ENCODE measurements at places on chromosomes 3 and 15.

DNA sequence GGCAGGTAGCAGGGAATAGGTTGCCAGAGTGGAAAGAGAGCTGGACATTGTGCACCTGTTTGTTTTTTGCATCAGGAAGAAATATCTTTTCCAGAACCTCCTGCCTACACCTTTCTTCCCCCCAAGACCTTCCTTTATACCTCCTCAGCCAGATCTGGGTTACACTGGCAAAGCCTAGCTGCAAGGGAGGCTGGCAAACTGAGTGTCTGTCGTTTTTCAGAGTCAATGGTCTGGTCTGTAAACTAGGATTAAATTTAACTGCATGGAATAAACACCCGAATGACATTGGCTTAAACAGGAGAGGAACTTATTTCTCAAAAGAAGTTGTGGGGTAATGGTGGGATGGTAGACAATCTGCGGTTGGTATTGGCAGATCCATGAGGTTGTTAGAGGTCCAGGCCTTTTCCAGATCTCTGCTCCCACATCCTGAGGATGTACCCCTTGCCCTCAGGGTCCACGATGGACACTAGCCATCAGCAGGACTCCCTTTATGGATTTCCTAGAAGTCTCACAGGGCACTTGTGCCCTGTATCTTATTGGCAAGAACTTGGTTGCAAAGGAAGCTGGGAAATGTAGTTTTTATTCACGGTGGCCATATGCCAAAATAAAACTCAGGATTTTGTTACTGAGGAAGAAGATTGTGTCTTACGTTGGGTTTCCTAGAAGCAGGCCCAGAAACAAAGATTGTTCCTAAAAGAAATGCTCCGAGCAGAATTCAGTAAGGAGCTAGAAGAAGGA is 3.2 kb upstream of the RARRES1 start:
- no peak for DNase-seq

GRCh38 chr3:71513081-71513480 is 70.4 kb downstream of the FOXP1 start:
- DNase-seq: no peak

- no peak for DNase-seq
Observed at GRCh38 chr3:54378184-54378583, 255.8 kb downstream of the CACNA2D3 start.

- DNase-seq: no peak
Observed at GRCh38 chr3:41746215-41746614, 215.7 kb downstream of the ULK4 start.

GRCh38 chr3:107441617-107442016 is 64.4 kb downstream of the CCDC54 start:
- no peak for DNase-seq

DNA sequence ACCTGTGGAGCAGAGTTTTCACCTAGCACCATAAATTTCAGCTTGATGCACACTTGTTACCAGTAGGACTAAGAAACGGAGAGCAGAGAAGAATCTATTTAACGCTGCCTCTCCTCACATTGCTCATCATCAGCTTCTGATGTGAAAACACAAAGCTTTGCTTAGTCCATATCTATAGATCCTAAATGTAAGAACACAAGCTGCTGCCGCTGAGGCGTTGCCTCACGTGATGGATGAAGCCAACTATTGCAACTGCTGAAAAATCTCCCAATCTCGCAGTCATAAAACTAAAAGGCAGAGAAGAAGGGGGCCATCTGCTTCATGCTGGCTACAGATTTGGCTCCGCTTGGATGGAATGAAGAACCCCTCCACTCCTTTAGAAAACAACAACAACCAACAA is 42.7 kb downstream of the CADPS start:
- no peak for DNase-seq

- no peak for DNase-seq
Observed at GRCh38 chr15:62832231-62832630, 210.3 kb upstream of the TPM1 start.

DNA sequence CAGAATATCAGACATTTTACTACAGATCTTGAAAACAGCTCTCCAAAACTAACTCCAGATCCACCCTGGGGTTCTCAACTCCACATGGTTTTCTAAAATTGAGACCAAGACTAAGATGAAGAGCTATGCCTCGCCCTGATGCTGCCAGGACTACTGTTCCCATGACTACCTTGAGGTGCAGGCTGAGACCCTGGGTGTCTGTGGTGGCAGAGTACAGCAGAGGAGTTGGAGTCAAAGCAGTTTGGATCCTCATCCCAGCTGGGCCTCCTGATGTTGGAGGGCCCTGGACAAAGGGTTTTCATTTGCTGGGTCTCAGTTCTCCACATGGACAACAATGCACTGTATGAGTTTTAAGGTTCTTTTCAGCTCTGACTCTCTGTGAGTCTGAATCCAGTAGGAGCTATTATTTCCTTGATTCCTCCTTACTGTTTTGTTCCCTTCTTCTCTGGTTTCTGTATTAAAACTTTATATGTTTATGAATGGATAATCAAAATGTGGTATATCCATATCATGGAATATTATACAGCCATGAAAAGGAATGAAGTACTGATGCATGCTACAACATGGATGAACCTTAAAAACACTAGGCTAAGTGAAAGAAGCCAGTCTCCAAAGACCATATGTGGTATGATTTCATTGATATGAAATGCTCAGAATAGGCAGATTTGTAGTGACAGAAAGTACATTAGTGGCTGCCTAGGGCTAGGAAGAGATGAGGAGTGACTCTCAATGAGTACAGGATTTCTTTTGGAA is 93.0 kb downstream of the CPN2 start:
- no peak for DNase-seq

DNA sequence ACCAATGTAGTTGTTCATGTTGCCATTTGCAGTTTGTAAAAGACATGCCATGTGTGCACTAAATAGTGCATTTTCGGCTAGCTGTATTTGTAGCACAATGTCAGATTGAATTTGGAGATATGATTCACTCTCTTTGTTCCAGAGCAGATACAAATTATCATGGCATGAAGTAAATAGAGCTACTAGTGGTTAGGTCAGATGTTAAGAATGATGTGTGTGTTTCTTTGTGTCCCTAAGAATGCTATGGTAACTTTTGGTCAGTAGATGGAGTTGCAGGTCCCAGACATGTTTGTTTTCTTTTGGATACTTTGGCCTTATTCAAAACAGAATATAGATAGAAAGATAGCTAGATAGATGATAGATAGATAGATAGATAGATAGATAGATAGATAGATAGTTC is 595.8 kb downstream of the NLGN1 start:
- DNase-seq: no peak

GRCh38 chr15:48500595-48500994 is 144.9 kb downstream of the FBN1 start:
- DNase-seq: no peak

- no peak for DNase-seq
Observed at GRCh38 chr3:133467780-133468179, 67.9 kb downstream of the BFSP2 start.

- no peak for DNase-seq
Observed at GRCh38 chr3:118587847-118588246, 446.8 kb downstream of the IGSF11 start.

- no peak for DNase-seq
Observed at GRCh38 chr15:76968306-76968705, 26.6 kb upstream of the PSTPIP1 start.

- DNase-seq: no peak
Observed at GRCh38 chr3:171797873-171798272, 12.4 kb downstream of the PLD1 start.

- DNase-seq: peak; percentile 92
Observed at GRCh38 chr15:45429941-45430792, 51.8 kb upstream of the GATM start.

DNA sequence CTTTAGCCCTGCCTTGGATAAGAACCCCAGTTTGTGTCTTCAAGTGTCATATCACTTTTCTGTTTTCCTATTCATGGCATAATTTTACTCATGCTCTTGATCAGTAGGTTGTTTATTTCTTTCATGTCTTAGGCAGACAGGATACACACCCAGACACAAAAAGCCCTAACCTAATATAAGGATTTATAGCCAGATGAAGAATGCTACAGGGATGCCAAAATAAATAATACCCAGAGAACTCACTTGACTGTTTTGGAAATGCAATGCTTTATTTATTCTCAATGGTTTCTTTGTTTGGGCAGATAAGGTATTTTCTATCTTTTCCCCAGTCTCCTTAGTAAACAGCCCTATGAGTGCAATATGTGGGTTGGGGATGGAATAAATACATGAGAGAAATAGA is 424.0 kb upstream of the PDZRN3 start:
- DNase-seq: no peak

DNA sequence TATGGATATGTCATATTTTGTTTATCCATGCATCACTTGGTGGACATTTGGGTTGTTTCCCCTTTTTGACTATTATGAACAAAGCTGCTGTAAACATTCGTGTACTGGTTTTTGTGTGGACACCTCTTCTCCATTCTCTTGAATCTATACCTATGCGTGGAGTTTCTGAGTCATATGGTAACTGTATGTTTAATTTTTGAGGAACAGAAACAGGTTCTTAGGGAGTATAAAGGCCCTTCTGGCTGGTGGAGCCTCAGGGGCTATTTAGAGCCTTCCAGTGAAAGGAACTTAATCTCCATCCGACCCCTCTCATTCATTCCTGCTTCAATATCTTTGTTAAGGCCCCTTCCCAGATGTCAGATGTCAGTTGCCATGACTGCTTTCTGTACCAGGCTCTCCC is 14.1 kb upstream of the CTXND1 start:
- no peak for DNase-seq

DNA sequence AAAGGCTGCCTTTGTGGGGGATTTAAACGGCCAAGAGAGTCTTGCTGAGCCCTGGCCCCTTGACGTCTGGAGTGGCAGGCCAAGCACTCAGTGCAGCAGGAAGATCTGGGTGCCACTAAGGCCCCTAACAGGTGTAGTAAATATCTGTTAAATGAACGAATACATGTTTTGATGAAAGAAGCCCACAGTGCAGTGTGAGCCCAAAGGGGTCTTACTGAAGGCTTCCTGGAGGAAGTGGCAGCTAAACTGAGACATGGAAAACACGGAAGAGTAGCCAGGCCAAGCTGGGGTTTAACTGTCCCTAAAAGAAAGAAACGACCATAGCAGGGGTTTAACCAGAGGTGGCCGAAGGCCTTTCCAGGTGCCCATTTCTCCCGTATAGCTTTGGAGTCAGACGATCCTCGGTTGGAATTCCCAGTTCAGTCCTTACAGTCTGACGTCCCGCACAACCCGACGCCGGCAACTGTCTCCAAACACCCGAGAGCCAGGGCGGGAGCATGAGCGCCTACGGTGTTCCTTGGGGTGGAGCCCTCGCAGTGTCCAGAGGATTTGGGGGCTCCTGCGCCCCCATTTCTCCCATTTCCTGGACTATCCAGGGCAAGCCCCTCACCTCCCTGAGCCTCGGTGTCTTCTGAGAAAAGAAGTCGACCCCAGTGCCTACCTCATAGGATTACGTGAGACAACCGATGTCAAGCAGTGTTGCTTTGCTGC is 910 bp upstream of the ABHD6 start:
- DNase-seq: no peak

DNA sequence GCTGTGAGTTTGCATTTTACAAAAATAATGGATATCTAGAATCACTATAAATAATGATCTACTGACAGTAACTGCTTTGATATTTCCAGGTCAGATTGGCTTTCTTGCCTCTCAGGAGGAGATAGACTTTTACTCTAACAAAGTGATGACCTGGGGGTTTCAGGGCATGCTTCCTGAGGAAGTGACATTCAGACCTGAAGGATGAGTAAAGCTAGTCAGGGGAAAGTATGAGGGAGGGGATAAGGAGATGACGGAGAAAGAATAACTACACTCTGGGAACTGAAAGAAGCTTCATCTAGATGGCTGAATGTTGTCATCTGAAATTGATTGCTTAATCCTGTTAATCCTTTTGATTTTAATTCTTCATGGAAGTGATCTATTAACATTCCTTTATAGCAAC is 32.2 kb downstream of the ARMC8 start:
- no peak for DNase-seq

DNA sequence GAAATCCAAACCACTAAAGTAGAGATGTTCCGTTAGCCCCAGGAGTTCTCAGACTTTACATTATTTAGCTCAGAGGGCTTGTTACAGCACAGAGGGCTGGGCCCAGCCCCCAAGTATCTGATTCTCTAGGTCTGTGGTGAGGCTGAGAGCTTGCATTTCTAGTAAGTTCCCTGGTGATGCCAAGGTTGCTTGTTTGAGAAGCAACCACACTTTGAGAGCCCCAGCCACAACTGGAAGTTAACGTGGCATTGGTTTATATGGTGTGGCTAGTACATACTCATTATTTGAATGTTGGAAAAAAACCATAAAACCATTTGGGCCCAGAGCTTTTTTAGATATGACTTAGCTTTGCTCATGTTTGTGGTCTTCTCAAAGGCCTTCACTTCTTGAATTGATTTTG is 35.9 kb downstream of the PRR23E start:
- DNase-seq: no peak

GRCh38 chr3:60957541-60957940 is 293.7 kb downstream of the FHIT start:
- no peak for DNase-seq

DNA sequence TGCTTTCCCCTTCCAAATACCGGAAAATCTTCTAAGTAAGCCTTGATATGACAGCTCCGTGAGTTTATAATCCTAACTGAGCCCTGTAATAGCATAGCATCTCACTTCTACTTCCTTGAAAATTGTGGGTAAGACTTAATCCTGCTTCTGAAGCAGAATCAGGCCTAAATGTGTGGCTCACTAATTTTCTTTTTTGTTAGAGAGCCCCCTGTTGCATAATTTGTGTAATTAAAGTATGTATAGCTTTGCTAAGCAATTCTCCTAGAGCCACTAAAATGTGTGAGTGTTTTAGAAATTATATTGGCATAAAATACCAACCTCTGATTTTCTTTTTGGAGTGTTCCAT is 304.4 kb downstream of the FGF12 start:
- DNase-seq: no peak

DNA sequence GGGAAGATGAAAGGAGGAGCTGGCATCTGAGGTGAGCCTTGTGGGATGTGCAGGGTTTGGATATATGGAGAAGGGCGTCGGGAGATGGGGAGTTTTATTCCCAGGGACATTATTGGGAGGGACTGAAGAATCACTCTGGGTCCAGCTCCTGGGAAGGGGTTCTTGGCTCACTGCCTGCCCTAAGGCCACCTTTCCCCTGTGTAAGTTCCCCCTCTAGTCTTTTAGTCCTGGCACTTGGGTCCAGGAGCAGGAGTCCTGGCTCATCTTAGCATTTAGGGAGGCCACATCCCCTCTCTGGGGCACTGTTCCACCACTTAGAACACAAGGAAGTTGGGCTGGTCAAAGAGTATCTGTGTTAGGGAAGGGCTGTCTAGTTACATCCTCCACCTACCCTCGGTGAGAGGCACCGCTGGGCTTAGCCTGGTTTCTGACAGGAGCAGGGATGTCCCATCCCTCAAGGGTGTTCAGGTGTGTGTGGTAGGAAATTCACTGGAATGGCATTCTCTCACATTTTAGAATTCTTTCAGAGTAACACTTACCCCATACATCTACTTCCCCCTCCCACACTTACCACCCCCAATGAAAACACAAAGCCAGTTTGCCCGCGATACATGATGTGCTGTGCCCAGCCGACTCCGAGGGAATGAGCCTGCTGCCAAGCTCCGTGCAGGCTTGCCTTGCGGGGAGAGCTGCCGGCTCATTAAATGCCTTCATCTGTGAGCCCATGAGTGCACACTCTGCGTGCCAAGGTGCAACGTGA is 86.7 kb downstream of the FAM43A start:
- no peak for DNase-seq

- DNase-seq: no peak
Observed at GRCh38 chr3:133570937-133571320, 2.6 kb upstream of the CDV3 start.

Data from CD4-positive, alpha-beta T cell treated with Interleukin-6 for 4 hours (primary cell).